Stimulated activated CD8-positive, alpha-beta memory T cell treated with anti-CD3 and anti-CD28 coated beads, Interleukin-7, amount 100 ng/mL, for 1 hour (primary cell): ENCODE measurements at places on chromosomes 5 and 9.
A peak's percentile ranks its signal among the peaks of the same experiment; 100 is the strongest.

GRCh38 chr5:45410304-45410995 is 285.7 kb downstream of the HCN1 start:
- DNase-seq: no peak

DNA sequence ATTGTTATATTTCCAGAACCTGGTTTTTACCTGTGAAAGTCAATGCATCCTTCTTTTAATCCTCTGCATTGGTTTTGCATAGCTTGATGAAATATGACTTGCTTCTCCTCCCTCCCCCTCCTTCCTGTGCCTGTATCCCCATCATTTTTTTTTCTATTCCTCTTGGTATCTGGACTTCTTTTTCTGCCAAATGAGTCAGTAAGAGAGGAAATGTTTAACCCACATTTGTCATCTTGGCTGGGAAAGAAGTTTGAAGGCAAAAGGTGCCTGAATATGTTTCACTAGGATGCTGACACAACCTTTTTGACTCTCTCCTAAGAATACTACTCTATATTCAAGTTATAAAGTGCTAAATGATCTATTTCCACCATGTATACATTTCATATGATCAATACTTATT is 35.5 kb upstream of the CDKN2B start:
- DNase-seq: no peak

- DNase-seq: no peak
Measured at GRCh38 chr5:112263469-112263868, 155.6 kb downstream of the EPB41L4A start.

DNA sequence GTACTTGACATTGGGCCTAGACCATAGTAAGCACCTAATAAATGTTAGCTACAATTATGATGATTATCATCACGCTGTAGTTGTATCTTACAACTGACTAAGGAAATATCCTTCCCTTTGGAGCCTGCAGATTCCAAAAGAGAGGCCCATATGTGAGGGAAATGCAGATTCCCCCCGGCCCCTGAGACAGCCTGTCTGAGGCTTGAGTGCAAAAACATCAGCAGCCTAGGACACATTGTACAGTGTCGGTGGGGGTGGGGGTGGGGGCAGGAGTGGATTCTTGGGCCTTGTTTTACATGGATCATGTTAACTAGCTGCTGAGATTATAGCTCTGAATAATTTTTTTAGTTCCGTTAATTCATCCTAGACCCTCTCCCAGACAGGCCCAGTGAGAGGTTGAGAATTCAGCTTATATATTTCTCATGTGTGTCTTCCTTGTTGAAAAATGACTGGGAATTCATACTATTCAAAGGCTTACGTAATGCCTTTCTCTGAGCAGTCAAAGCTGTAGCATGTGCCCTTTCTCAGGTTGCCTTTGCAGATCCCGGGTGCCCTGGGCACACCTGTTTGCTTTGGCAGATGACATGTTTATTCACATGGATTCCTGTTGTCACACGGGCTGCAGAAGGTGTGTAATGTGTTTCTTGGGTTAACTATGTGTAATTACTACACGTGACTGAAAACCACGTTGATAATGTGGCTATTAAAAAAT is 262.8 kb downstream of the NR3C1 start:
- no peak for DNase-seq

DNA sequence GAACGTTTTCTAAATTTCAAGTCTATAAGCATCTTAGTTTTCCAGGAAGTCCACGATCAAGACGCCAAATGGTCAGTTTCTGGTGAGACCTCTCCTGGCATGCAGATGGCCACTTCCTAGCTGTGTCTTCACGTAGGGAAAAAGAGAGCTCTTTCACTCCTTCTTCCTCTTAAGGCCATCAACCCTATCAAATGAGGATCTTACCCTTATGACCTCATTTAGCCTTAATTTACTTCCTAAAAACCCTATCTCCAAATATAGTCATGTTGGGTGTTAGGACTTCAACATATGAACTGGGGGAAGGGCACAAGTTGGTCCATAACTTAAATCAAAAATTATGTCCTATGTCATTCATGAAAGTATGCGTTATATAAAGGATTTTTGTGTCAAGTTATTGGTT is 229.5 kb downstream of the ARL15 start:
- DNase-seq: no peak

GRCh38 chr5:90201923-90202322 is 207.6 kb downstream of the CETN3 start:
- DNase-seq: no peak

GRCh38 chr5:58851571-58851970 is 268.7 kb downstream of the RAB3C start:
- DNase-seq: no peak

- no peak for DNase-seq
Measured at GRCh38 chr5:67802766-67803165, 412.8 kb upstream of the PIK3R1 start.

- DNase-seq: no peak
Measured at GRCh38 chr5:170522211-170523141, 18.7 kb downstream of the KCNIP1 start.

DNA sequence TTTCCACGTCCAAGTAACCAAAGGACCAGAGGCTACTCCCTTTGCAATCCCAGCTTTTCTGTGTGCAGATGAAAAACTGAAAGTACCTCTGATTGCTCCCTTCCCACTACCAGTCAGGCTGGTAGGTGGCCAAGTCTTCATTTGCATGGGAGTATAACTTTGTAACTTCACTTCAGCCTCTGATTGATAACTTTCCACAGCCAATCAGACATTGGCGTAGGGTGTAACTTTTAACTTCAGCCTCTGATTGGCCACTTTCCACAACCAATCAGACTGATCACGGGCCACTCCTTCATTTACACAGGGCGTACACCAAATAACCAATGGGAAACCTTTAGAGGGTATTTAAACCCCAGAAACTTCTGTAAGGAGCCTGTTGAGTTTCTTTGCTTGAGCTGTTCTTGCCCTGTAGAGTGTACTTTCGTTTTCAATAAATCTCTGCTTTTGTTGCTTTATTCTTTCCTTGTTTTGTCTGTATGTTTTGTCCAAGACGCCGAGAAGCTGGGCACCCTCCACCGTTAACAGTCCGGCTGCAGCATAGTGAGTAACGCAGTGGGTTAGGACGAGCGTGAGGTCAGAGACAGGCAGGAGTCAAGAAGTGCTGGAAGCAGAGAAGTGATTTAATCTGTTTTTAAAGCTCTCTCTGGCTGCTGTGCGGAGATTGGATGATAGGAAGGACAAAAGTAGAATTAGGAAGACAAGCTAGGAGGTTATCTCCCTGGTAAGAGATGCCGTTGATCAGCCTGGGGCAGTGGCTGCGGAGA is 3.5 kb upstream of the EXOSC2 start:
- no peak for DNase-seq

- no peak for DNase-seq
Measured at GRCh38 chr9:38373679-38374078, 18.8 kb upstream of the ALDH1B1 start.

GRCh38 chr5:1737790-1738405 is 61.7 kb downstream of the MRPL36 start:
- DNase-seq: peak; percentile 12

- no peak for DNase-seq
Measured at GRCh38 chr9:137167277-137167746, 2.5 kb downstream of the LRRC26 start.

DNA sequence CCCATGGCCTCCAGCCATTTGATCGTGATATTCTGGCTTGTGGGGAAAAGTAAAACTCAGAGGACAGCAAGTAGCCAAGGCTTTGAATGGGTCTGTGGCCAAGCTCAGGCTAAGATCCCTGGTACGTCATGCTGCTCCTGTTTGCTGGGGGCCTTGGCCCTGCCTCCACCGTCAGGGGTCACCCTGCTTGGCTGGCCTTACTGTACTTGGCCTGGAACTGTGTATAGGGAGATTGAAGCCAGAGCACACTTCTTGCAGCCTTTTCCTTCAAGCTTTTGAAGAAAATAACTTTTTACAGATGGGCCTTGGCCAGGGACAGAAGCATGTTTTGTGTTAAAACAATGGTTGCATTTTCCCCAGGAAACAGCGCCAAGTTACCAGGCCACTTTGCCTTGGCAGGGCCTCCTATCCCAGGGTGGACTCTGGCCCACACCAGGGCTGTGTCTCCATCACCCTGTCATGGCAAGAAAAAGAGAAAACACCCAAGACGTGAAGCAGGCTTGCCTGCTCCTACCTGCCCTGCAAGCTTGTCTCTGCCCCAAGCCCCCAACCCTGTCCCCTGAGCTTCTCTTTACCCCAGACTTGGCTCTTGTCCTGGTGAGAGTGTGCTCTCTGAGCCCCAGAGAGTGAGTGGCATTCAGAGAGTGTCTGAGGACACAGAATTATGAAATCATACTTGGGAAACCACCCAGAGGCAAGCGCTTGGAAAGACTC is 286.9 kb downstream of the GADD45G start:
- no peak for DNase-seq

DNA sequence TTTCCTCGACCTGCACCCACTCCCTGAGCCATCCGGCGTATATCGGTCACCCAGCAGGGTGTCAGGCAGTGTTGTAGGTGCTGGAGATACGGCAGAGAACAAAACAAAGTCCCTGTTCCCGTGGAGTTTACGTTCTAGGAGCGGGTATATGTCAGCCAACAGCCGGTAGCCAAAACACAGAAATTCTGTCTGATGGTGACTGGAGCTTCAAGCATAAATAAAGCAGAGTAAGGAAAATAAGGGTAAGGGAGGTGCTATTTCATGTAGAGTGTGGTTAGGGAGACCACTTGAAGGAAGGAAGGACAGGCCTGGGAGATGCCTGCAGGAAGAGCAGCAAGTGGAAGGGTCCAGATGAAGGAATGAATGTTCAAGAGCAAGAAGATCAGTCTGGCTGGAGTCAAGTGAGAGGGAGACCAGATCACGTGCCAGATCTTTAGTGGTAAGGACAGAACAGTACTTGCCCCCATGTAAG is 783 bp upstream of the ZFR start:
- no peak for DNase-seq

DNA sequence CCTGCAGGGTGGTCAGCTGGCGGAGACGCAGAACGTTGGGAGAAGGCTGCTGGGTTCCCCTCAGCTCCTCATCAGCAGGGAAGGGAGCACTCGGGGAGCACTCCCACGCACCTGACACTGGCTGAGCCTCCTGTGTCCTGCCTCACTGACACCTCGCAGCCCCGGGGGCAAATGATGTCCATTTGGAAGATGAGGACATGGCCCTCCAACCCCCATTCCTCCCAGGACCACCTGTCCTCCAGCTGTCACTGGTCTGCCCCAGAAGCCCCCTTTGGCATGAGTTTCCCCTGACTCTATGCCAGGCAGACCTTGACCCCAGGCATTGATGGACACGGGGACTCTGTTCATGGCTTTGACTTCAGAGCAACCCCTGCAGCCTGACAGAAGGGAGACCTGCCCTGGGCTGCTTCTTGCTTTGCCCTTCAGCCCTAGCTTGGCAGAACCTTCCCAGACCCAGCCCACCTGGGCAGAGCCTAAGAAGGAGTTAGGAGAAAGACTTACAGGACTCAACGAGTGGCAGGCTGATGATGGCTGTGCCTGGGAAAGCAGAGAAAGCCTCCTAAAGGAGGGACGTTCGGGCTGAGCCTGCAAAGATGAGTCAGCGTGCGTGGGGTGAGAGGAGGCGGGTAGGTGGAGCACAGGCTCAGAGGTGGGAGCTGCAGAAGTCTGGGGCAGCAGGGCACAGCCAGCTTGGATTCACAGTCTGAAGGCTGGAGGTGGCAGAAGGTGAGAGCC is 90.6 kb downstream of the LMX1B start:
- no peak for DNase-seq

- DNase-seq: no peak
Measured at GRCh38 chr9:105401651-105402050, 46.2 kb upstream of the FSD1L start.

GRCh38 chr9:129665389-129665775 is at the start of gene PRRX2:
Gene PRRX2, plus strand, starts transcription at chr9:129665647. Its CDS starts 221 bp downstream, at chr9:129665868.
- DNase-seq: no peak

DNA sequence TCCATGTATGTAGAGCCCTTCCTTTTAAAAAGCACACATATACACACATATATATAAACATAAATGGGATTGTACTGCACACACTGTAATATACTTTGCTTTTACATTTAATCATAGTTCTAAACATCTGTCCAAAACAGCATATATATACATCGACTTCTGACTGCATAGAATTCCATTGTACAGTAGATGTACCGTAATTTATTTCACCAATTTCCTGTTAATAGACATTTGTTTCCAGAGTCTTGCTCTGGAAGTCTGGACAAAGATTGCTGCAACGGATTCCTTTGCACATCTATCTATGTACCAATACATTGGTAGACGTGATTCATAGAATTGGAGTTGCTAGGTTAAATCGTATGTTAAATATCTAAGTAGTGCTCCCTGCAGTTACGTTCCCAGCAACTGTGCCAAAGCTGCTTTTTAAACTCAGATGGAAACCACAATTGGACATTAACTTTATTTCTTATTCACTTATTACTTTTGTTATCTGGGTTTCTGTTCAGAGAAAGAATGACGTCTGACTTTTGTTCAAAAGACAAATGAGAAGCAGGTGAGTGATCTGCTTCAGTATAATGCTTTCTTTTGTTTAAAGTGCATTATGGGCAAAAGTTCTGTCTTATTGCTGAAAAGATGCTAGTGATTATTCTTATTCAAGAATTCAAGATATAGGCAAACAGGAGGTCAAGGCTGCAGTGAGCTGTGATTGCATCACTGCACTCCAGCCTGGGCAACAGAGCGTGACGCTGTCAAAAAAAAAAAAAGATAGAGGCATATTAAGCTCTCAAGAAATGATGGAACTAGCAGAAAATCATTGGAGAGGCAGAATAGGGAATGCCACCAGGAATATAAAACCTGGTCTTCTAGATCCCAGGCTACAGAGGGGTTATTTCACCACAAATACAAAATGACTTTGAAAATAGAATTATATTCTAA is 138.2 kb downstream of the FGF1 start:
- DNase-seq: no peak

- no peak for DNase-seq
Measured at GRCh38 chr5:116564756-116565490, 9.7 kb downstream of the SEMA6A start.

DNA sequence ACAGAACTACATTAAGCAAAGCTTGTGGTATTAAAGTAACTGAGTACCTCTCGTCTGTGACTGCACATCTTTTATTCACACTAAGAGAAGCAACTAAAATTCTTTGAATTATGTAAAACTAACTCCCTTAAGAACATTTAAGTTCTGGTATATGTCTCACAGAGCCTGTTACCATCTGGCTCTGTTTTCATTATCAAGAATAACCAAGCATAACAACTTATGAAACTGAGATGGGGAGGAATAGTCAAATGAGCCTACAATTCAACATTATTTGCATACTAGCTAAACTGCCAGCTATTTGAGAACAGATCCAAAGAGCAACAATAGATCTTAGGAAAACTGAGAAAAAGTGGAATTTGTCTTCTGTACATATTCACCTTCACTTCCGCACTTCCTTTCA is 25.3 kb upstream of the ISOC1 start:
- no peak for DNase-seq

GRCh38 chr9:110049699-110050450 is 158.1 kb downstream of the C9orf152 start:
- no peak for DNase-seq
